ENCODE measurements at places on chromosomes 2 and 18. TPM values are rescaled to one million over a fixed set of nuclear protein-coding genes. Genes with fewer than 3 reads are reported as not detected.

MAPK4 gene
- total RNA-seq = 0.29 TPM

IFT172 gene
- total RNA-seq = 9.7 TPM

NCOA1 gene
- 38.7 TPM for total RNA-seq

KCNF1 gene
- total RNA-seq = not detected

PIGN gene
- 86.7 TPM for total RNA-seq

C1QL2 gene
- total RNA-seq = not detected

SERPINB11 gene
- not detected for total RNA-seq

CHRND gene
- not detected for total RNA-seq

SESTD1 gene
- 64.7 TPM for total RNA-seq

All from uterus (tissue), 4 donors.